ENCODE measurements at places on chromosomes 7 and 10.

GRCh38 chr7:131999193-131999592, 442.8 kb upstream of the PODXL start:
- no peak for DNase-seq

- no peak for DNase-seq
Observed at GRCh38 chr10:12419262-12419847, 70.0 kb downstream of the CAMK1D start.

GRCh38 chr10:116247691-116248090, 25.3 kb downstream of the GFRA1 start:
- no peak for DNase-seq

DNA sequence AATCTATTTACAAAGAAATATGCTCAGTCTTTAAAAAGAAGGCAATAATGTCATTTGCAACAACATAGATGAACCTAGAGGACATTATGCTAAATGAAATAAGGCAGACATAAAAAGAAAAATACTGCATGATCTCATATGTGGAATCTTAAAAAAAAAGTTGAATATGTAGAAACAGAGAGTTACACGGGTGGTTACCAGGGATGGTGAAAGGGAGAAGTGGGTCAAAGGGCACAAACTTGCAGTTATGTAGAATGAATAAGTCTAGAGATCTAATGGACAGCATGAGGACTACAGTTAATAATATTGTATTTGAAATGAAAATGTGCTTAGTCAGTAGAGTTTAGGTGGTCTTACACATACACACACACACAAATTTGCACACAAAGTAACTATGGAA, 88.2 kb upstream of the CCDC71L start:
- DNase-seq, result no peak

DNA sequence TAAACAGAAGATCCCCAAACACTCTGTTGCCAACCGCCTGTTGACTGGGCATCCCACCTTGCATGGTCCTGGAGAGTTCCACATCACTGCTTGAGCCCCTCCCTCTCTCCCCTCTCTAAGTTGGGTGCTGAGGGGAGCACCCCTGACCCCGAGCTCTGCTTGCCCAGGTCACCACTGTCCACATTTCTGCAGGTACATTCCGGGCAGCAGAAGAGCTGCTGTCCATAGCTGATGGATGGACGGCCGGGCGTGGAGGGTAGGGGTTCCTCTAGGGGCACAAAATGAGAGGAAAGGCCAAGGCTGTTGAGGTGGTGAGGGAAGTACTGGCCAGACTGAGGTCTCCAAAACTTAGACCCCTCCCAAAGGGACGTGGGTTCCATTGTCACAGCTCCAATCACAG, 227.4 kb upstream of the PPP2R2D start:
- DNase-seq, result no peak

- DNase-seq, result no peak
Observed at GRCh38 chr10:22874189-22874854, 53.5 kb upstream of the ARMC3 start.

GRCh38 chr7:149254181-149254858, 7.7 kb upstream of the ZNF783 start:
- DNase-seq, result no peak
